ENCODE measurements at places on chromosomes 5 and 9.
A peak's percentile ranks its signal among the peaks of the same experiment; 100 is the strongest.

DNA sequence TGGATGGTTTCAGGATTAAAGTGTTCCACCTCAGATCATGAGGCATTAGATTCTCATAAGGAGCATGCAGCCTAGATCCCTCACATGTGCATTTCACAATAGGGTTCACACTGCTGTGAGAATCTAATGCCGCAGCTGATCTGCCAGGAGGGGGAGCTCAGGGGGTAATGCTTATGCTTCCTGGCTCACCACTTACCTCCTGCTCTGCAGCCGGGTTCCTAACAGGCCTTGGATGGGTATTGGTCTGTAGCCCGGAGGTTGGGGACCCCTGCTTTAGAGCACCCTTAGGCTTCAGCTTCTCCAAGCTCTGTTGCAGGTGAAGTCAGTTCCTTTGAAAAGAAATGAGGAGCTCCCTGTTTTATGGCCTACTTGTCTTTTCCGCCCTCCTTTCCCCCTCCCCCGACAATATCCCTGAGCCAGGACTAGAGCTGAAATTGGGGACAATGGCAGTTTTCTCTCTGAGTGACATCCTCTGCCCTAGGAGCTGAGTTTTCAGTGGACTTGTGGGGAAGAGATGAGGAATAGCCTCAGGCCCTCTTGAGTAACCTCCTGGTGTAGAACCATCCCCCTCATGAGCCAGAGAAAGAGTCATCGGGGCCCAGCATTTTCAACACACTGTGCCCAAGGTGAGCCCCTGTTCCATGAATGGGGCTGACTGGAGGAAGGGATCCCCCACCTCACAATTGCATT, 16.2 kb upstream of the MAT2B start:
- DNase-seq: peak; percentile 20

DNA sequence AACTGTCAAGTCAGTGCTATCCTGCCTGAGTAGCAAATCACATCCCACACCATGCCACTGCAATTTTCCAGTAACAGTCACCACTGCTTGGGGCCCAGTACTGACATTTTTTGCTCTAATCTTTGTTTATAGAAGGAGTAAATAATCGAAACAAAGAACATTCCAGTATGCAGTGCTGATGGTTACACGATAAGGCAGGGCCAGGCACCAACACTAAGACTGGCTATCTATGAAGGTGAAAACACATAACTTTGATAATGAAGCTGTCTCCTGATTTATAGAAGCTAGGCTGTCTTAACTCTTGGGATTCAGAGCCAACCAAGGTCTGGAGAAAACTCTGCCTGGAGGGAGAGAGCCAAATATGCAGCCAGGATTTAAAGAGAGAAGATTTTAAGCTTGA, 365.3 kb downstream of the BNC2 start:
- DNase-seq: no peak

GRCh38 chr9:112334432-112334841, 1.0 kb upstream of the PTBP3 start:
- DNase-seq: peak; percentile 58

DNA sequence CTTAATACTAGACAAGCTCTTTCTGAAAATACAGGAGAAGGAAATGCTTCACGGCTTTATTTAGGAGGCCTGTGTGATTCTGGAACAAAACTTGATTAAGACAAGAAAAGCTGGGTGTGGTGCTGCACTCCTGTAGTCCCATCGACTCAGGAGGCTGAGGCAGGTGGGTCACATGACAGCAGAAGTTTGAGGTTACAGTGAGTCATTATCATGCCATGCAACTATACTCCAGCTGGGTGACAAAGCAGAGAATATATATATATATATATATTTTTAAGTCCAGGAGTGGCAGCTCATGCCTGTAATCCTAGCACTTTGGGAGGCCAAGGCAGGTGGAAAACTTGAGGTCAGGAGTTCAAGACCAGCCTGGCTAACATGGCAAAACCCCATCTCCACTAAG, 33.1 kb upstream of the SPIN1 start:
- no peak for DNase-seq

GRCh38 chr5:150067405-150067960, 18.9 kb downstream of the CSF1R start:
- no peak for DNase-seq

GRCh38 chr5:16568875-16569580, 47.8 kb downstream of the RETREG1 start:
- DNase-seq: no peak

GRCh38 chr9:133683586-133684120, 47.5 kb downstream of the DBH start:
- DNase-seq: peak; percentile 26

- no peak for DNase-seq
Observed at GRCh38 chr5:176738637-176739250, 71.6 kb upstream of the UNC5A start.

DNA sequence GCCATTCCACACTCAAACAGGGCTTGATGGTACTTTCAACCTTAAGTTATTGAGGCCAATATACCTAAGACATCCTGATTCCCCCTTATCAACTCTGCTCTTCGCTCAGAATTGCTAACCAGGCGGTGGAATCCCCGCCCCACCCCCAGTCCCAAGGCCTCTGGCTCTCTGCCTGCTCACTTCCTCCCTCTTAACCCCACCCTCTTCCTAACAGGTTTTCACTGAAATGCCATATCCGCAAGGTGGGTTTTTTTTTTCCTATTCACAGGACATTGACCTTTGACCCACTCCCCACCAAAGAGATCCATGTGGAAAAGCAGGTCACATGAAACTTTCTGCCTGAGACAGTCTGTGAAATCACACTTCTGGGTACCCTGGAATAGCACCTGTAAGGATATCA, 66.6 kb upstream of the IFNK start:
- peak; percentile 90 for DNase-seq

GRCh38 chr5:151617841-151618710, 26.9 kb upstream of the FAT2 start:
- DNase-seq: no peak

- DNase-seq: no peak
Observed at GRCh38 chr5:137129886-137130680, 369.0 kb downstream of the SPOCK1 start.

DNA sequence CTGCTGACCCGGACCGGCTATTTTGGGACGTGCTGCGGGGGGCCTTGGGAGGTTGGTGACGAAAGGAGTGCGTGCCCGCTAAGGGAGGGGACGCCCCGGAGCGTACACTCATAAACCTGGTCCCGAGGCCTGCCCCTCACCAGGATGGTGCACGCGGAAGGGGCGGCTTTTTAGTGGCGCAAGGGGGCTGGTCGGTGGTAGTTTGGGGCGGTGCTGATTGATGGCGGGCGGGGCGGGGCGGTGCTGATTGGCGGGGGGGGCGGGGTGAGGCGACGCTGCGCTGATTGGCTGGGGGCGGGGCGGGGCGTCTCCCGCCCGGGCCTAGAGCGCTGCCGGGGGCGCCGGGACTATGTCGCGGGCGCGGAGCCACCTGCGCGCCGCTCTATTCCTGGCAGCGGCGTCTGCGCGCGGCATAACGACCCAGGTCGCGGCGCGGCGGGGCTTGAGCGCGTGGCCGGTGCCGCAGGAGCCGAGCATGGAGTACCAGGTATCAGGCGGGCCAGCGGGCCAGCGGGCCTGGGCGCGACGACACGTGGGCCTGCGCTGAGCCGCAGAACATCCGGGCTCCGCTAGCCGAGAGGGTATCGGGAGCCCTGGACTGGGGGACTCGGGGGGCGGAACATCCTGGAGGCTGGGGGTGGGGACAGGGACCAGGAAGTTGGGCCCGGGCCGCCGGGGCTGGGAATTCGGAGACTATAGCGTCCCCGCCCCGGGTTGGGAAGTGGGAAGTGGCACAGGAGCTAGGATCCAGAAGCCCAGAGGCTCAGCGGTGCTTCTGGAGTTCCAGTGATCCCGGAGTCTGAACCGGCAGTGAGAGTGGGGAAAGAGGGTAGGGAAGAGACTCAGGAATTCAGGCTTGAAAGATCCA, at the start of gene FPGS:
Gene FPGS (plus strand): TSS at position 307 of the 868 bp plus-strand sequence. CDS start 43 bp downstream, at position 350.
- DNase-seq: peak; percentile 95

GRCh38 chr9:132879457-132880323, 992 bp downstream of the SPACA9 start:
- DNase-seq: no peak

- no peak for DNase-seq
Observed at GRCh38 chr5:160171666-160172065, 52.4 kb upstream of the PWWP2A start.

DNA sequence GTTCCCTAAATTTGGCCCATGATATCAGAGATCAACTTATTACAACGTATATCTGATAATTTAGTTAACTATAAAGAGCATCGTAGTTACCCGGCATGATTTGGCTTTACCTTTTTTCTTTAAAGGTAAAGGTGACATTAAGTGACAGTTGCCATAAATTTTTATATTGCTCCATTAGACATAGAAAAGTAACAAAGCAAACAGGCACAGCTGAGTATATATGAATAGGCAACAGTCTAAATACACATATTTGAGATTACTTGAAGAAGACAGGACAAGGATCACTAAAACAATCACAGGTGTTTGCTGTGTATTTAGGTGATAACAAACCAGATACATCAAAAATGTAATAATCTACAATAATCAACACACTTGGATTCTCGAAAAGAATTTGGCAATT, 34.8 kb downstream of the RFX3 start:
- no peak for DNase-seq

- peak; percentile 75 for DNase-seq
Observed at GRCh38 chr9:109346904-109347303, 26.0 kb upstream of the EPB41L4B start.

DNA sequence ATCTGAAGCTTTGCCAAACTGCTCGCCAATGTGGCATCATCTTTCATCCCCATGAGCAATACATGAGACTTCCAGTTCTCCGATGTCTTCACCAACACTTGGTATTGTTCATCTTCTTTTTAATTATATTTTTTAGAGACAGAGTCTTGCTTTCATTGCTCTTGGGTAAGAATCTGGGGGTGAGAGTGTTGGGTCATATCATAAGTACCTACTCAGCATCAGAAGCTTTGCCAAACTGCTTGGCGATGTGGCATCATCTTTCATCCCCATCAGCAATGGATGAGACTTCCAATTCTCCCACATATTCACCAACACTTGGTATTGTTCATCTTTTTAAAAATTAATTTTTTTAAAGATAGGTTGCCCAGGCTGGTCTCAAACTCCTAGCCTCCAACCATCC, 30.9 kb upstream of the ZDHHC11B start:
- no peak for DNase-seq

DNA sequence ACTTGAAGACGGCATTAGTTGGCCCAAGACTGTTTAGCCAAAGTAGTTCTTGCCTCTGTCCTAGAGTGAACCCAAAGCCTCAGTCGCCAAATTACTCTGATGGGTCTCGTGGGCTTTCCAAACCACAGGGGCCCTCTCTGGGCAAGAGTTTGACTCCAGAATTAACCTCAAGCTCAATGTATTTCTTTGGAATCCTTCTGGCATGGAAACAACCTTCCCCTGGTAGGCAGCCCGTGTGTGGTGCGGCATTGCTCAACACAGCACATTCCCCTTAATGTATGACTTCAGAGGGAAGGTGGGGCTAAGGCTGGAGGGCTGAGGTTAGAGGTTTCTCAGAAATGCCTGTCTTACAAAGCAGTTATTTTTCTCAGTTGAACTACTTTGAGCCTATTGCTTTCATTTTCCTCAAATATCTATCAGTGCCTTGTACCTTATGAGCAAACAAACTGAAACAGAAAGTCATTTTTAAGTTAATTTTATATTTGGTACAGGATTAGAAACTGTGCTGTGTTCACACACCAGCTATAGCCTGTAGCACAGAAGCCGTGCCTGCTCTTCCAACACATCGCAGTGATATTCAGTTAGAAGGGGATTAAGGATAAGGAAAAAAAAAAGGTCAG, 123.9 kb upstream of the HAPLN1 start:
- DNase-seq: no peak

- DNase-seq: no peak
Observed at GRCh38 chr5:142674531-142675469, 11.1 kb downstream of the FGF1 start.

DNA sequence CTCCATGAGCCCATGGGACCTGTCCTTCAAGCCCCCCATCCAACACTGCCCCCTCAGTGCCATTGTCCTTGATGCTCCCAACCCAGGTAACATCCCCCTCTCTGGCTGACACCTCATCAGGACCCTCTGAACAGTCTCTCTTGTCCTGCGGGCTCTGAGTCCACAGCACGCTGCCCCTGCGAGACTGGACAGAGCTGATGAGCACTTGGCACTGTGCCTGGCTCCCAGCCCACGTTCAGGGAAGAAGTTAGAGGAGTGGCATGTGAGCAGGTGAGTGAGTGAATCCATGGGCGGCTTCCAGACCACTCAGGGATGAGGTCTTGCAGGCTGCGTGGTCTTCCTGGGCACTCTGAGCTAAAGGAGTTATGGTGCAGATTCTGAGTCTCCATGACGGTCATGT, 70.7 kb downstream of the PAX5 start:
- DNase-seq: no peak

Data from small intestine (tissue), 16 donors.